ENCODE measurements at places on chromosomes 1 and 21. TPM values are rescaled to one million over a fixed set of nuclear protein-coding genes. Genes with fewer than 3 reads are reported as not detected.
A peak's percentile ranks its signal among the peaks of the same experiment; 100 is the strongest.

Gene S100A12
- 2.2 TPM for total RNA-seq

Gene WDR3
- 29.2 TPM for total RNA-seq

Gene MYOG
- total RNA-seq, result 21.4 TPM

GRCh38 chr1:23449958-23450357 is 25.4 kb upstream of the TCEA3 start:
- H3K27ac ChIP-seq, result peak overlapping the region; percentile 67
- peak; percentile 89 for DNase-seq
- H3K4me3 ChIP-seq, result no peak overlapping the region
- no peaks in the 10 kb centered on the region for H3K27me3 ChIP-seq
- H3K36me3 ChIP-seq, result peaks cover 4% of the 10 kb centered on the region
- H3K4me1 ChIP-seq, result peaks cover 44% of the 10 kb centered on the region

DNA sequence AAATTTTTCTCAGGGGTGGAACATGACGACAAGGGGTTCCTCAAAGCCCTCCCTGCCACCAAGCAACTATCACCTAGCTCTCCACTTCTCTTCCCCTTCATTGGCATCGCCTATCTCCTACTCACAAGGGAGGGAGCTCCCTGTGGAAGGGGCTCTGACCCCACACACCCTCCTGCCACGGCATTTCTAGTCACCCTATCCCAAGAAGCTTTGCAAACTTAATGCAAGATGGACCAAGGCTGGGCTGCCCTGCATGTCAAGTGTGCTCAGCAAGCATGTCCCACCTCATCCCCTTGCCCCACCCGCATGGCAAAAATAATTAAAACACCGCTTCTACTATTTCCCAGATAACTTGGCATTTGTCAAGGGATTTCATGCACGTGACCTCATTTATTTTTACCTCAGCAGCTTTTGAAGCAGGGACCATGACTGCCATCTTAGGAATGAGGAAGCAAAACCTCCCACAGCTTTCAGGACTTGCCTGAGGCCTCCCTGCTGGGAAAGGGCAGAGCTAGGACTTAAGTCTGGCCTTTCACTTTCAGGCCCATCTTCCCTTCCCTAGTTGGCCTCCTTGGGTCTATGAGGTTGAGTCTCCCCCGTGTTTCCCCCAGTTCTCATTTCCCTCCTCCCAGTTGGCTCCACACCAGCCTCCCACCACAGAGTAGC is 161.3 kb downstream of the TSEN15 start:
- H3K36me3 ChIP-seq, result no peaks in the 10 kb centered on the region
- H3K27me3 ChIP-seq, result no peaks in the 10 kb centered on the region
- no peaks in the 10 kb centered on the region for H3K4me1 ChIP-seq
- DNase-seq, result no peak
- no peak overlapping the region for H3K4me3 ChIP-seq

- no peaks in the 10 kb centered on the region for H3K4me1 ChIP-seq
- H3K27me3 ChIP-seq, result no peaks in the 10 kb centered on the region
- H3K36me3 ChIP-seq, result no peaks in the 10 kb centered on the region
- no peak for DNase-seq
- H3K27ac ChIP-seq, result no peak overlapping the region
- no peak overlapping the region for H3K4me3 ChIP-seq
These were observed 363.1 kb downstream of the PLPP3 start for GRCh38 chr1:56216218-56216617.

DNA sequence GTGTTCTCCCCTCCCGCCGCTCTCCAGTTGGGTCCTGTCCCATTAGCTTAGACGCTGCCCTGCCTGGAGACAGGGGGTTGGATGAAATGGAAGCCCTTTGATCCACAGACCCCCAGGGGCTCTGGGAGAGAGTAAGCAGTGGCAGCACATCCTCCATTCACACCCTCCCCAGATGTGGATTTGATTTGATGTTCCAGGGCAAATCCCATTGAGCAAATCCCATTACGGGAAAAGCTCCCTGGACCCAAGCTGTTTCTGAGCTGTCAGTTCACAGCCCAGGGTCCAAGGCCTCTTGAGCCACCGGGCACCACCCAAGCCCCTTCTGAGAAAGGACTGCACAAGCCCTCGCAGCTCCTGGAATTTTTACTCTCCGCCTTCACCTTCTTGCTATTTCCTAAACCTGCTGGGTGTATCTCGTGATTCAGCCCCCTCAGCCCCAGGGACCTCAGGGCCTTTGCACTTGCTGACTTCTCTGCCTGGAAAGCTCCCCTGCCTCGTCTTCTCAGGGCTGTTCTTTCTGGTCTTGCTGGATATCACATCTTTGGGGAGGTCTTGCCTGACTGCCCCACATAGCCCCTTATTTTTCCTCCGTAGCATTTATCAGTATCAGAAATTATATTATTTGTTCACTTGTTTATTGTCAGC is 101.1 kb downstream of the PAX7 start:
- no peaks in the 10 kb centered on the region for H3K36me3 ChIP-seq
- H3K4me1 ChIP-seq, result no peaks in the 10 kb centered on the region
- peaks cover 3% of the 10 kb centered on the region for H3K27me3 ChIP-seq
- DNase-seq, result no peak

DNA sequence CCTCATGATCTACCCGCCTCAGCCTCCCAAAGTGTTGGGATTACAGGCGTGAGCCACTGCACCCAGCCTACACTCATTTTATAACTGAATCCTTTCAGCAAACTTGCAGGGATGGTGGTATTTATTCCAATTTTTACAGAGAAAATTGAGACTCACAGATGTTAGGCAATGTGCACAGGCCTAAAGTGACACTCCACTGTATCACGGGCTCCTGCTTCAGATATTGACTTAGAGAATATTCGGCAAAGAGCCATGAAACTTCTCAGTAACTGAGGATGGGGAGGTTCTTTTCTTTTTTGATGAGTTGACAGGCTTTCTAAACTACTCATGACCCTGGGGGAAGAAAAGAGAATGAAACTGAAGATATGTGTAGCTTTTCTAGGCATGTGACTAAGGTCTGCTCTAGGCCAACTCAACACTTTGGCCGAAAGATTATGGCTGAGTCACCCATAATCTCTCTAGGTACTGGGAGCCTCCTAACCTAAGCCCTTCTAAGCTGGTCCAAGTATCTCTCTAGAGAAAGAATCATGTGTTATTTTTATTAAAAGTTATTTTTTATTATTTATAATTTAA is 19.9 kb upstream of the PTCH2 start:
- H3K4me3 ChIP-seq, result no peak overlapping the region
- peaks cover 7% of the 10 kb centered on the region for H3K4me1 ChIP-seq
- H3K27me3 ChIP-seq, result no peaks in the 10 kb centered on the region
- no peak overlapping the region for H3K27ac ChIP-seq

- no peaks in the 10 kb centered on the region for H3K27me3 ChIP-seq
- no peaks in the 10 kb centered on the region for H3K36me3 ChIP-seq
- H3K4me1 ChIP-seq, result no peaks in the 10 kb centered on the region
- H3K27ac ChIP-seq, result no peak overlapping the region
- H3K4me3 ChIP-seq, result no peak overlapping the region
These were observed 233.2 kb upstream of the NR5A2 start for GRCh38 chr1:199794105-199794863.

GRCh38 chr1:162222014-162222413 is 152.5 kb downstream of the NOS1AP start:
- no peak overlapping the region for H3K4me3 ChIP-seq
- no peaks in the 10 kb centered on the region for H3K27me3 ChIP-seq
- no peak for DNase-seq
- no peaks in the 10 kb centered on the region for H3K4me1 ChIP-seq
- no peak overlapping the region for H3K27ac ChIP-seq
- no peaks in the 10 kb centered on the region for H3K36me3 ChIP-seq

DNA sequence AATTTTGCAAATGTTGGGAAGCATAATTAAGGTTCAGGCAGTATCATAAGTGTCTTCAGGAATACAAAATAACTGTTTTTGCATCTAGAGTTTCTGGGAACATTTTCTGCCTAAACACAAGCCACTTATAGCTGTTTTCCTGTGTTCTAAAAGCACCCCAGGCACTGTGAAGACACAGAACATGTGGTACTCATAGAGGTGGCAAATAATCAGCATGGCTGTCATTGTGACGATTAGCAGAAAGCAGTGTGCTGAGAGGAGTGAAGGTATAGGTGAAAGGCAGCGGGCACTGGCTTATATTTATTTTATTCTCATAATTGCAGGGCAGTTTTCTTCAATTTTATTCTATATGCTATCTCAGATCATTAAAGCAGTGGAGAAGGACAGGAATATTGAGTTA is 119.6 kb downstream of the LRRC53 start:
- H3K4me3 ChIP-seq, result no peak overlapping the region
- H3K36me3 ChIP-seq, result no peaks in the 10 kb centered on the region
- H3K4me1 ChIP-seq, result no peaks in the 10 kb centered on the region

GRCh38 chr1:207836591-207837347 is 74.2 kb downstream of the CD34 start:
- no peaks in the 10 kb centered on the region for H3K36me3 ChIP-seq
- DNase-seq, result no peak
- no peaks in the 10 kb centered on the region for H3K27me3 ChIP-seq
- H3K27ac ChIP-seq, result peak overlapping the region; percentile 100
- H3K4me1 ChIP-seq, result peaks cover 80% of the 10 kb centered on the region

Measured in gastrocnemius medialis (tissue), 4 donors.